Fibroblast of skin of right quadriceps (primary cell): ENCODE measurements at places on chromosomes 5 and 9.
A peak's percentile ranks its signal among the peaks of the same experiment; 100 is the strongest.

DNA sequence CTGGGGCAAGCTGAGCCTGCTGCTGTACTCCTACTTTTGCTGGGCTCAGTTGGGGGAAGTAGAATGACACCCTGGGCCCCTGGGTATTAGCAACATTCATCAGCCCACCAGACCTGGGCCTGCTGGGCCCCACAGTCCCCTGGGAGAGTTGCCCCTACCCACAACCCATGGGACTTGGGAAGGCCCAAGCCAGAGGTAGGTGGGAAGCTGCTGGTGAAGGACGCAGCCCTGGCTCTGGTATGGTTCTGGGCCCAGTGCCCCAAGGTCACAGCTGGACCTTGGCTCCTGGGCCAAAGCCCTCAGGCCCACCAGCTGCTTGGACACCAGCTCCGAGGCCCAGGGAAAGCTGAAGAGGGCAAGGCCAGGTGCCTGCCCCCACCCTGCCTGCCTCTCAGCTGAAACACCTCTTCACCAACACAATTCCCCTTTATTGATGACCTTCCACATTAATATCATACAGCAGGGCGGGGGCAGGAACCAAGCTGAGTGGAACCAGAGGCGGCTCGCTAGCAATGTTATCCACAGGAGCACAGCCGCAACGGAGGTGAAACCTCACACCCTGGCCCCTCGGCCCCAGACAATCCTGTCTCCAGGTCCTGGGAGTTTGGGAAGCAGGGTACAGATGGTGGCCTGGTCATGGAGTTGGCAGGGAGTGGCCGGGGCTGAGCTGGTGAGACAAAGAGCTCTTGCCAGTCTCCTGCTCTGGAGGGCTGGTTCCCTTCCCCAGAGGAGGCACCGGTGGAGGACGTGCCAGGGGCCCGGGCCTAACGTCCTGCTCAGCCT lies 13.7 kb downstream of the DOLPP1 start:
- no peak for DNase-seq

GRCh38 chr9:104388071-104388470 lies 116.0 kb upstream of the OR13F1 start:
- no peak for DNase-seq

DNA sequence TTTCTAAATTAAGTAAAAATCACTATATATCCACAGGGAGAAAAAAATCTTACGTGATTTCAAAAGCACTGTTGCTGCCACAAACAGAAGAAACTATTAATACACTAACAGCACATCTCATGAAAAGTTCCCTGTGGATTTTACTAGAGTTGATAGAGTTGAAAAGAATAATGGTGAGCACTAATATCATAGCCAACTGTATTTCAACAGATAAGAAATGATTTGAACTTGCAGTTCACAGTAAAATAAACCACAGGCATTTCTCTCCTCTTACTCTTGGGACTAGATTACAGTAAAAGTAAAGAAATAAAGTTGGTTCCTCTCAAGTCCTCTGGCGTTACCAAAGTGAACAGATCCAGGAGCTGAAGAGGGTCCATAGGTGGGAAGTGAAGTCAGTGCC lies 27.9 kb downstream of the AGTPBP1 start:
- DNase-seq: no peak

DNA sequence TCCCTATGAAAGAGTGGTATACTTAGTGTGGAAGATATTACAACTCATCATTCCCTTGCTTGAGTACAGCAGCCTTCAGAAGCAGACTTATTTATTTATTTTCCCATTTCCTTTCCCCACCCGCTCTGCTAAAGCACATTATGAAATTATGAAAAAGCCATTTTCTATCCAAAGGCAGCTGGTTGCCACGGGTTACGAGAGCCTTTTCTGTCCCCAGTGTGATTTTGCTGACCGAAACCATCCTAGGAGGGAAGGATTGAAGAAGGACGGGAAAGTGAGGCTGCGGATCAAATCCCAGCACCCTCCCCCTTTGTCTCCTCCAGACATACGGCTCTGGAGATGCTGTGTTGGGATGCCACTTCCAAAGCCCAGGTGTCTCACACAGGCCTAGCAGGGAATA lies 246.9 kb downstream of the TLR4 start:
- DNase-seq: no peak

GRCh38 chr9:135116881-135117280 lies 29.4 kb downstream of the OLFM1 start:
- DNase-seq: no peak

- DNase-seq: no peak
Observed at GRCh38 chr9:137301081-137301947, 757 bp downstream of the NRARP start.

DNA sequence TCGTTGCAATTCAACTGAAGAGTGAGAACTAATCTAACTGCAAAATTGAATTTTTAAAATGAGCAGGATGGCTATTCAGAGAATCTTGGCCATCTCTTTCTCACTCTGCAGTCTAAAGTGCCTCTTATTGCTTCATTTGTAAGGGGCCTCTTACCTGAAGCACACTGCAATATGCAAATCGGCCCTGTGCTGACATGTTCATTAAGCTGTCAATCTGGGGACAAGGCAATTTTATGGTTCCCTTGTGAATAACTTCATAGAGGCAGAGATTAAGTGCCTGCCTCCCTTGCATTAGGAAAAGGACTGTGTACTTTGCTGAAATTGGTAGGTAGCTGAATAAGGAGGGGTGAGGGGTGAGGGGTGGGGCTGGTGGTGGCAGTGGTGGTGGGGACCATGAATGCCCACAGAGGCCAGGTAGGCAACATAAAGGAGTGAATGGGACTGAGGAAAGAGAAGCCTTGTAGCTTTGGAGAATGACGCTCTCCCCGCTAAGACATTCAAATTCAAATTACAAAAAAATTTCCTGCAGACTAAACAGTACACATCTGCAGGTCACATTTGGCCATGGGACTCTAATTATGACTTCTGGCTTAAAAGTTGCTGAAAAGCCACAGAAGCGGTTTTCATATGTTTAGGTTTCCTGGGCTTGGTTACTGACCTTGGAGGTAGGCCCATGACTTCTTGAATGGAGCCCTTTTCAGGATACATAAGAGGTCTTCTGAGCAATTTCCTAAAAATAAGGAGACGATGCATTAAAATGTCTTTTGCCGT lies 25.0 kb downstream of the TNFSF8 start:
- DNase-seq: no peak

DNA sequence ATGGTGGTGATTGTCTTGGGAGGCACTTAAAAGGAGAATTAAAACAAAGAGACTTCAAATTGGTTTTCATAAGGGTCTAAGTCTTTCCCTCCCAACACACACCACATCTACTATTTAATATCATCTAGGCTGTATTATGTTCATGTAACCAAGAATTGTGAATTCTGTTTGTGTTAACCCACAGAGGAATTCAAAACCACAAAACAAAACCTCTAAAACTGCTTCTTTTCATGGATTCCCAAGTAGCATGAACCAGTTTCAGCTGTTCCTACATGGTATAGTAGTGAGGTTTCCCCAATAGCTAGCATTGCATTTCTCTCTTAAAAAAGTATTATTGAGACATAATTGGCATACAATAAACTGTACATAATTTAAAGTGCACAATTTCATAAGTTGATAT lies 283.8 kb downstream of the CD180 start:
- no peak for DNase-seq

DNA sequence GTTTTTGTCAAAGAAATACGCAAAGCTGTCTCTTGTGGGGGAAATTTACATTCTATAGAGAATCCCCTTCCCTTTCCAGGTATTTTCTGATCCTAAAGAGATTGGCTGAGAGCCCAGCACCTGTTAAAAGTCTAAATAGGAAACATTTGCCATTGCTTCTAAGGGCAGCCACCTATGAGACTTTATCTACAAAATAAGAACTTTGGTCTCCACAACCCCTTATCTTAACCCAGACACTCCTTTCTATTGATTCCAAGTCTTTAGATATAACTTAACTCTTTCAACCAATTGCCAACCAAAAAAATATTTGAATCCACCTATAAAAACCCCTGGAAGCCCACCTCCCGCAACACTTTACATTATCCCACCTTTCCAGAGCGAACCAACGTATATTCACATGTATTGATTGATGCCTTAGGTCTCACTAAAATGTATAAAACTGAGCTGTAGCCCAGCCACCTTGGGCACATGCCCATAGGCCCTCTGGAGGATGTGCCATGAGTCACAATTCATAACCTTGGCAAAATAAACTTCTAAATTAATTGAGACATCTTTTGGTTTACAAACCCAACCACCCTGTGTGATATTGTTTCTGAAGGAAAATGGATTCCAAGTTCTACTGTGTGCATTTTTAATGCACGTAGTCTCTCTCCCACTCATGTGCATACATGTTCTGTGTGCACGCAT lies 211.4 kb downstream of the GAS1 start:
- no peak for DNase-seq

DNA sequence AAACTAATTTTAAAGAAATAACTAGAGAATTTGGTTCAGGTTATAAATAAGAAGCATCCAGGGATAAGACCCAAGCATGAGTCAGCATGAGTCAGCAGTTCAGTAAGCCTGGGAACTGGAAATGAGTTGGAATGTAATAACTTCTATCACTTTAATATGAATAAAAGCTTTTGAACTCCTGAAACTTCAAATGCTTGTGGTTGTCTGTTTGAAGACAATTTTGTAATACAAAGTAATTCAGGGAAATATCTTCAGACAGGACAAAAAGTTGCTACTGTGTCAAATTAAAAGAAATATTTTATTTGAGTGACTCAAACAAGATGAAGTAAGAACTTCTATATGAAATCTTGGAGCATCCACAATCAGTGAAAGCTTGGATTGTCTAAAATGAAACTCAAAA lies 331.2 kb upstream of the DAB2 start:
- DNase-seq: peak; percentile 98

- DNase-seq: peak; percentile 31
Observed at GRCh38 chr9:105694848-105695581, 674 bp downstream of the TMEM38B start.

DNA sequence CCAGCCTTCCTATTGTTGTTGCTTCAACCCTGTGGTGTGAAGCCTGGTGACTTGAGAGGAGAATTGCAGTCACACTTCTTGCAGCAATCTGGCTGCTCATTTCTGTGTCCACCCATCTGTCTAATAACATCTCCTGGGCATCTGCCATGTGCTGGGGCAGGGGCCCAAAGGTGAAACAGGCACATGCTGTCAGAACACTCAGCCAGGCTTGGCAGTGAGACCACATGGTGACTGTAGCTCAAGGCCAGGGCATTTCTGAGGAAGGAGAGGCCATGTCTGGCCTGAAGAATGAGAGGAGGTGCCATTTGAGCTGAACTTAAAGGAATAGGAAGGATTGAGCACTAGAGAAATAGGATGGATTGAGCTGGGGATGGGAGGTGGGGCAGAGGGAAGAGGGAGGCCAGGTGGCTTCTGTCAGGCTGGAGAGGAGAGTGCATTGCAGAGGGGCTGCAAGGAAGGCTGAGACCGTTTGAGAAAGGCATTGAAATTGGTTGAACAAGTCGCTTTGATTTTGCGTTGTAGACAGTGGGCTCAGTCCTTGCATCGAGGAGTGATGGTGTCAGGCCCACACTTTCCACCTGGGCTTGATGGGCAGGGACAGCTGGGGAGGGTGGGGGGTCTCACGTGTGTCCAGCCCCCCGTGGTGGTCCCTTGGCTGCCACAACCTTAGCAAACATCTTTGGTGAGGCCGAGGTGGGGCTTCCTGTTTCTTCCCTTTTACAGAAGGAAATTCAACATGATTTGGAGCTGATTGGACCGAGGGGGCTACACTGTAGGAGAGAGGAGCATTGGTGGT lies 222.4 kb downstream of the CACNA1B start:
- no peak for DNase-seq

DNA sequence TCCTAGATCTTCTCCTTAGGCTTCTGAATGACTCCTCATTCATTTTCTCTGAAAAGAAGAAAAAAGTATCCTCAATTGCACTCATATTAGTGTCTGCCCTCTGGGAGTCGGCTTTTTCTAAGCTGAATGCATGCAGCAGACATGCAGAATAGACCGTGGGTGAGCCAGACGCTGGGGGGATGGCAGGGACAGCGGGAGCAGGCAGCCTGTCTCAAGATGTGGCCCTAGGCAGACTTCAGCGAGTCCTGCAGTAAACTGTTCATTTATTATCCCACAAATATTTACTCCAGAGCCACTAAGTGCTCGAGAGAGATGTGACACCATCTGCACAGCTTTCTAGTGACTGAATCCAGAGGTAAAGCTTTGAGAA lies 164.9 kb upstream of the RAI14 start:
- DNase-seq: peak; percentile 64

- no peak for DNase-seq
Observed at GRCh38 chr5:179485845-179486575, 64.3 kb upstream of the RUFY1 start.

DNA sequence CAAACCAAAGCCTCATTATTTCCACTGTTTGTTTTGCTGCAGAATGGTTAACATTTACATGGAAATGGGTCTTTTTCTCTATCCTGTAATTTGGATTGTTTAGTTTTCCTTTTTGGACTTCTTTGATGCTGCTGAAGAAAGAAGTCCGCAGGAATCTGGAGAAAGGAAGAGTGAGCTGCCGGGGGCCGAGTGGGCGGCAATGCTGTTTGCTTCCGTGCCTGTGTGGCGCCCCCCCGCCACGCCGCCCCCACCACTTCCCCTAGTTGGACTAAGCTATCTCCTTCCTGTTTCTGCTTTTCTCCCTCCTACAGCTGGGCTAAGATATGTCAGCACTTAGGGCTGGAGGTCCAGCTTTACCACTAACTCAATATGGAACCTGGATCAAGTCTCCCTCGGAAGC lies 39.7 kb downstream of the ACTL7B start:
- DNase-seq: no peak

DNA sequence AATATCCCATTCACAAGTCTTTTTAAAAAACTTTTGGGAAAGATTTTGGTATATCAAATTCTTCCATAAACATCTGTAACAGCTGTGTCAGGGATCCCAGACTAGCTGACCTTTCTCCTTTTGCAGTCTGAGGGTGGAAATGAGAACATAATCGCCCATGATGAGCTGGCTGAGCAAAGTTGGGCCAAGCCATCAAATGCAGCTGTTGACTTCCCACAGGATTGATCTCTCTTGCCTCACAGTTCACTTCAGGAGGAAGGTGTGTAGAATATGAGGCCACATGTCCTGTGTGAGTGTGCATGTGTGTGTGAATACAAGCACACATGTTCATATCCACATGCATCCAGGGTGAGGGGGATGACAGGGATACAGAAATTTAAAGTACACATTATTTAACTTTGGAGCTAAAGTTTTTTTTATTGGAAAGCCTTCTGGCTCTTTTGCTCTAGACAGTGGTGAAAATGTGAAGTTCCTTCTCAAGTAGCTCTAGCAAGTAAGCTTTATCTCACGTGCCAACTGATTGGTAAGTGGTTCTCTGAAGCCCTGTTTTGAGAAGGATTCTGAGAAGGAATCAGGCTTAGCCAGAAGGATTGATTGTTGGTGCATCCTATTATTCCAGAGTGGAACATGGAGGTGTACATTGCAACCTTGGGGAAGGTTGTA lies 468.8 kb upstream of the DMAC1 start:
- DNase-seq: no peak

- peak; percentile 95 for DNase-seq
Observed at GRCh38 chr9:110069326-110070248, 138.4 kb downstream of the C9orf152 start.
